NCI-H2029 treated with DMSO at 0.1 percent for 48 hours (cell line): ENCODE measurements at places on chromosomes 4 and X.

DNA sequence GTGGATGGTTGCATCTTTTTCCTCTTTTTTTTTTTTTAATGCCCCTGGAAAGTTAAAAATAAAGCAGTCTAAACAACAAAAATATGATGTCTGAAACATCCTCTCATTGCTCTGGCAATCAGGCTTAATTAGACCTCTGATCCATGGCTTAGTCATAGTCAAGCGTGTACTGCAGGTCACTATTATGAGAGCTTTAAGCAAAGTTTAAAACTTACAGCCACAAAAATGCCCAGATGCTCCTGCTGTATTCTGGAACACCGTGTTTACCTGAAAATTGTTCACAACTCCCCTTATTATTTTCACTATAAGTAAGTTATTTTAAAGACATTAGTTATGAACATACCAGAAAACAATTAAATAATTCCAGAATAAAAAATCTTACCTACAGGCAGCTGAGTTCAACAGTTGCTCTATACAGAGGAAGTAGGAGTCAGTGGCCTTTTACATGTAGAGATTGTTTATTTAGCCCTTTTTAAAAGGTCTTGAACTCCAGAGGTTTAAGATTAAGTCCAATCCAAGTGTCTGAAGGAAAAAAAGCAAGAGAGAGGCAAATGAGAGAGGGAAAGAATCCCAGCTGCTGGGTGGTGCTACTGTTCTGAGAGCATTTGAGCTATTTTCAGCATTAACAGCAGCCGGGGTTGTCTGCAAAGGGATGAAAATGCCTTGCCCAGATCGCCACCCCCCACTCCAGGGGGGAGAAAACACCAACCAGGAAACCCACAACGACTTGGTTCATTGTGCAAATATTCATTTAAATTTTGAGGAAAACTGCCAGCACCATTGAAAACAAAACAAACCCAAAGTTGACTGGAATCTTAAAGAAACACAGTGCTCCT, 36.9 kb downstream of the SORBS2 start:
- no peak for DNase-seq

DNA sequence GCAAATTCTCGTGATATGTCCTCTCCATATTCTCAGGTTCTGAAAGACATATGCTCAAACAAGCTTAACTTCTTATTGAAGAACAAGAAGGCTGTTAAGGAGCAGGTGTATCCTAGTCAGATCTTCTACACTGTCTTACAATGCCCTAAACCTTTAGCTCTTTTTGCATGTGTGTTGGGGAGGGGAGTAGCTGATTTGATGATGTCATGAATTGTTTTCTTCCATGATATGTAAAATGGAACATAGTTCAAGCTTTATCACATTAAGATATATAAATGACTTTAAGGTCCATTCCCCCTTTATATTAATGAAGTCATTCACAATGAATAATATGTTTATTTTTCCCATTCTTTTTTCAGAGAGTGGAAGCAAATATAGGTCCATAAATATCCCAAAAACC, 332.5 kb upstream of the FAM241A start:
- DNase-seq, result no peak

DNA sequence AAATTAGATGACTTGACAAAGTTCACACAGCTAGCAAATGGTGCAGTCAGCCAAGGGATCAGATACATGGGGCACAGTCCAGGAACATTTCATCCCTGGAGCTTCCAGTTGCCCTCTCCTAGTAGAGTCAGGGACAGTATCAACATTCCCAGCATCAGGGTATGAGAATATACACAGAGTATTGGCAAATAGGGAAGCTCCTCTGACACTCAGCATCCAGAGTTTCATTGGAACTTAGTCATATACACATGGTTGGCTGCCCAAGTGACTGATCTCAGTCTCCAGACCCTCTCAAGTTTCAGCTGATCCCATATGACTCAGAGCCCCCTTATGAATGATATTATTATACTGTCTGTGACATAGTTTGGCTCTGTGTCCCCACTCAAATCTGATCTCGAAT, 13.7 kb upstream of the KCTD8 start:
- no peak for DNase-seq

DNA sequence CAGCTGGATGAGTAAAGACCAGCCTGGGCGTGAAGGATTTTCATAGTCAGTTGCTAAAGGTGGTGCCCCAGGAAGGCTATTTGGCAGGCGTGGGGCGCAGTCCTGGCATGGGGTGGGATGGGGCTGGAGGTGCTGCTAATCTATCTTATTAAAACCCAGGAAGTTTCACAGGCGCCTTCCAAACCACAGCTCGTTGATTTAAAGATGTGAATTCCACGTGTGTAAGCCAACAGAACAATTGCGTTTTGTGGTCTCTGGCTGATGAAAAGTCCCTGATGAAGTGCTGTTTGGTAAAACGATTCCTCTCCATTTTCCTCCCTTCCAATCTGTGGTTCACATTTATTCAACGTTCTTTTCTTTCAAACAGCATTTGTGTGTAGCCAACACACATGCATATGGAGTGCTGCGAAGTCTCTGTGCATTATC, 105.0 kb downstream of the TBL1X start:
- no peak for DNase-seq
